Cerebellar nuclear complex (tissue), 1 donor: ENCODE measurements at places on chromosomes 2 and 18.

DNA sequence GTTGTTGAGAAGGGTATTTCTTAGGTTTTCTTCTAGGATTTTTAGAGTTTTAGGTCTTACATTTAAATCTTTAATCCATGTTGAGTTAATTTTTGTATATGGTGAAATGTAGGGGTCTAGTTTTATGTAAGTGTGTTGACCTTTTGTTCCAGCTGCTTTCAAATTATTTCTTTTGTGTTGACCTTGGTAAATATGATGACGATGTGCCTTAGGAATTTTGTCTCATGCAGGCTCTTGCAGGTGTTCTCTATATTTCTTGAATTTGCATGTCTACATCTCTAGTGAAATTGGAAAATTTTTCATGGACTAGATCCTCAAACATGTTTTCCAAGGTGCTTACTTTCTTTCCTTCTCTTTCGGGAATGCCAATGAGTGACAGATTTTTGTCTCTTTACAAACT lies 1609.3 kb upstream of the ZEB2 start:
- no peak for DNase-seq

DNA sequence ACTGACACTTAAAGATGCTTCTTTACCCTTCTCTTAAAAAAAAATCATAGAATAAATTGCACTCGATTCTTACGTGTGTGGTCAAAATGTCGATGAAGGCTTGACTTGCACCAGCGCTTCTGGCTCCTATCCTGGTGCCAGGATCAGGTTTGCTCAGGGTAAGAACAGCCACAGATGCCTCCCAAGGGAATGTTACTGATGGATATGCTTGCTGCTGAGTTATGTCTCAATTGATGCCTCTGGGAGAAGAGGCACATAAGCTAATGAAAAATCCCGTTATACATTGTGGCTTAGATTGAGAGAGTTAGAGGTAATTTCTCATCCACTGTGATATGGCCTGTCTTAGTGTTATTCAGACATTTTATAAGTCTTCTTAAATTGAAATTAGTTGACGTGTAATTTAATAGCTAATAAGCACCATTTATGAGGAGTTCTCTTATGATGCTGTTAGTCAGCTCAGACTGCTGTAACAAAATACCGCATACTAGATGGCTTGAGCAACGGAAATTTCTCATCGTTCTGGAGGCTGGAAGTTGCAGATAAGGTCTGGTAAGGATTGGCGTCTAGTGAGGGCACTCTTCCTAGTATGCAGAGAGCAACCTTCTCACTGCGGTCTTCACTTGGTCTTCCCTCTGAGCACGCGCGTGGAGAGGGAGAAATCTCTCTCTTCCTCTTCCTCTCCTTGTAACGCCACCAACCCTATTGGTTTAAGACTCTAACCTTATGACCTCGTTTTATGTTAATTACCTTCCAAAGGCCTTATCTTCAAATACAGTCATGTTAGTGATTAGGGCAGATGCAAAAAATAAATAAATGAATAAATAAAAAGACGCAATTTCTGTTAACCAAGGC lies 116.6 kb upstream of the NOSTRIN start:
- no peak for DNase-seq

DNA sequence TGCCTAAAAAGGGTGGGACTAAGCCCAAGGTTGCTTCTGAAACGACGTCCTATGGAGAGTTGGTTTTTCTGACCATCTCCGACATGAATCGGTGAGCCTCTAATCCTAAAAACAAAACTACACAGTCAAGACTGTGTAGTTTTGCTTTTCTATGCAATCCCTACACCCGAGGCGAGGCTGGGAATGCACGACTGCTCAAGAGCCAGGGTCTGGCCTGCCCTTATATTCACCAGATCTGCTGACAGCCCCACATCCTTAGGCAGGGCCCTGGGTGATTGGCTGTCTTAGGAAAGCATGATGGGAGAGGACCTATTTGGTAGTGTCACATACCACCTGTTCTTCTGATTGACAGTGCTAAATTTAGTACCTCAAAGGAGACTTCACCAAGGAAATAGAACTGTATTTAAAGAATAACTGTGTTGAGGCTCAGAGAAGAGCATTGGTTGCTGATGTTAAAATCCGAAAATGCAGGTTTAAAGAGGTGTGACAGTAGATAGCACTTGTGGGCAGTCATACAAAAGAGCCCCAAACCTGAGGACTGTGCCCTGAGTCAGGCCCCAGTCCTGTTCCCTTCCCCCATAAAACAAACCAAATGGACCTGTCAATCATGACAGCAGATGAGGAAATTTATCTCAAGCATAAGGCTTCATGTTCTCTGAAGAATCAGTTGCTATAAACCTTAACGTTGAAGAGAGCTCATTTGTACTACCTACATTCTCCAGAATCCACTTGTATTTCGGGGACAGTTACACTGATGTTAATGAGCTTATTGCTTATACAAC lies at the start of gene TTN:
TTN (minus strand) TSS at position 197 of the 782 bp plus-strand sequence. CDS start 2,781 bp downstream, outside the sequence.
- DNase-seq: no peak

- no peak for DNase-seq
Measured at GRCh38 chr2:208638059-208638458, 231.5 kb downstream of the PTH2R start.

GRCh38 chr18:25251068-25251467 lies 100.9 kb downstream of the ZNF521 start:
- DNase-seq: no peak

DNA sequence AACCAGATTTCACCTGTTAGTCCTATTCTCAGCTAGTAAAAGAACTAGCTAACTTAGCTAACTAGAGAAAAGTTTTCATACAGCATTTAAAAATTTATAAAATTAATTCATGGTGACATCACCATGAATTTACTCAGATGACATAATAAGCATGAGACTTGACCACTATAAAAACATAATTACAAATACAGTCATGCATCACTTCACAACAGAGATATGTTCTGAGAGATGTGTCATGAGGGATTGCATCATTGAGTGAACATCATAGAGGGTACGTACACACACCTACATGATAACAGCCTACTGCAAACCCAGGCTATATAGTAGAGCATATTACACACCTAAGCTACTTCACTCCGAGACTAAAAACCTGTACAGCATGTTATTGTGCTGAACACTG lies 481.3 kb upstream of the CHAC2 start:
- no peak for DNase-seq

DNA sequence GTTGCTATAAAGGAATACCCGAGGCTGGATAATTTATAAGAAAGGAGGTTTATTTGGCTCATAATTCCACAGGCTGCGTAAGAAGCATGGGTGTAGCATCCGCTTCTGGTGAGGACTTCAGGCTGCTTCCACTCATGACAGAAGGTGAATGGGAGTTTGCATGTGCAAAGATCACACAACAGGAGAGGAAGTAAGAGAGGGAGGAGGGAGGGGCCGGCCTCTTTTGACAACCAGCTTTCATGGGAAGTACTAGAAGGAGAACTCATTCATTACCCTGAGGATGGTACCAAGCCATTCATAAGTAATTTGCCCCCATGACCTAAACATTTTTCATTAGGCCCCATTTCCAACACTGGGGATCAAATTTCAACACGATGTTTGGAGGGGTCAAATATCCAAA lies 386.8 kb upstream of the NETO1 start:
- no peak for DNase-seq

DNA sequence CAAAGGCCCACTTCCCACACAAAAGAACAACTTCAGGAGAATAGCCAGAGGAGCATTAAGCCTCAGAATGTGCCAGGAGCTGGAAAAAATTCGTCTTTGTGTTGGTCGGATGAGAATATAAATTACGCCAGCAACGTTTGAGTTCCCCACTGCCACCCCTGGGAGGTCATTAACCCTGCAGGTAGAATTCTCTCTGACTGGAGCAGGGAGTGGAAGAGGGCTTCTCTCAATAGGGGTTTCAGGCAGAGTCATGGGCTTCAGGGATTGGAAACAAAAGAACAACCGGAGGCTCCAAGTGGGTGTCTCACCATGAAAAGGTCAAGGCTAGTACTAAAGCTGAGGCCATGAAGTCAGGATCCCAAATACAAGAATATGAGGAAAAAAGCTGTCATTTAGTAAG lies 69.0 kb upstream of the DDX18 start:
- DNase-seq: no peak

- no peak for DNase-seq
Measured at GRCh38 chr18:46424898-46425297, 232.1 kb downstream of the LOXHD1 start.

DNA sequence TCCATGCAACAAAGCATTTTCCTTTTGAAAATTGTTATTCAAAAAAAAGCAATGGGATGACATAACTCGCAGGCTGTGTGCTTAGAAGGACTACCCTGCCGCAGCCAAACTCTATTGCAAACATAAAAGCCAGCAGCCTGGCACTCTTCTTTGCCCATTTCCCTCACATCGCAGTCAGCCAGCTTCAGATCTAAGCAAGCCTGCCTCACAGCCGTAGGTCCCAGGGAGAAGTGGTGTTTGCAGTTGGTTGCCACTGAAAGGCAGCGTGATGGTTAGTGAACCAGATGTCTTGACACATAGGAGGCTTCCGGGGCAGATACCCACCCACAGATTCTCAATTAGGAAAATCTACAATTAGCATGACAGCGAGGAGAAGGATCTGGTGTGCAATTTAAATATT lies 655.2 kb downstream of the RNF144A start:
- DNase-seq: no peak

DNA sequence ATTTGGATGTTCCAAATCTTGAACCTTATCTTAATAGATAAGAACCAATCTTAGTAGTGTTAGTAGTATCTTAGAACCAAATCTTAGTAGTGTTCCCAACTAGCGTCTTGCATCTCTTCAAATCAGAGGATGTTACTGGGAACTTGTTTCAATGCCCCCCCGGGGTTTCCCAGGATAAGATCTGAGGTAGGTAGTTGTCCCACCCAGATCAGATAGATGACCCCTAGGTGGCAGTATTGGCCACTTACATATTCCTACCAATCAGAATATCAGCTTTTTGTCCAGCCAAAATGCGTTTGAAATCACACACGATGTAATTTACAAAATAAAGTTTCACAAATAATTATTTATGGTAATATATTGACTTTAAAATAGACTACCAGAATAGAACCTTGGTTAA lies 314.8 kb downstream of the MBD2 start:
- DNase-seq: no peak

DNA sequence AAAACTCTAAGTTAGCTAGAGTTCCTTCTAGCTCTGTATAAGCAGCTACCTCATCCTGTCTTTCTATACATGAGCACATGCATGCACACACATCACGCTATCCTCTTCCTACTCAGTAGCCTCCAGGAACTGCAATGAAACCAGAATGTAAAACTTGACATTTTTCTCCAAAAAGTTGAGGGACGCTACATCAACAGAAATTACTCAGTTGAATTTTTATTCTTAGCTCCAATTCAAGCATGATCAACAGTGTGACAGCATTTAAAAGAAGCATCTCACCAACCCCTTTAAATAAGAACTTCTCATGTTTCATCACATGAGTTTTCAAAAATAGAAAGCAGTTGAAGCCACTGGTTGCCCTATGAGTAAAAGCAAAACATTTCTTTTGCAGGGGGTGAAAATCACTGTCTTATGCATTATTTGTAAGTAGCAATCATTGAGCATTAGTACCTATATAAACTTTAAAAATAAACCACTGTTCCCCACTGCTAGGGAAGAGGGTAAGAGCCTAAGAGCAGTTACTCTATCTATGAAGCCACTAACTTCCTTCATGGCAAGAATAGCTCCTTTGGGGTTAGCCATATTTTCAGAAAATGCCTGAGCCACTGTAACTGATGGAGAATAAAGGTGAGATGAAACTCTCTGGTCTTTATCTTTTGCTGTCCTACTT lies 77.9 kb upstream of the ARL5A start:
- DNase-seq: no peak

DNA sequence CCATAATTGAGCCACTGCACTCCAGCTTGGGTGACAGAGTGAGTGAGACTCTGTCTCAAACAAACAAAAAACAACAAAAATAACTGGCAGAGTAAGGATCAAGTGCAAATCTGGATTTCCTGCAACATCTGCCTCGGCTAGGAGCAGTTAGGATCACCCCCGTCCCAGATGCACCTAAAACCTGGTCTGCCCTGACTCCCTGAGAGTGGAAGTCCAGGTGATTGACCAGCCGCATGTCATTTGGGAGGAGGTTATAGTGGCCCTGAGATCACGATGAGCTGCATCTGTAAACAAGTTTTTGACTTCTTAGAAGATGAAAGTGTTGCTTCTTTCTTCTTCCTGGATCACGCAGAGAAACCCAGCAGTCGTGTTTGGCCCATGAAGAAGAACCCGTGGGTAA lies 5.0 kb upstream of the ESPNL start:
- DNase-seq: no peak

- DNase-seq: no peak
Measured at GRCh38 chr2:54770211-54770610, 46.7 kb downstream of the EML6 start.

DNA sequence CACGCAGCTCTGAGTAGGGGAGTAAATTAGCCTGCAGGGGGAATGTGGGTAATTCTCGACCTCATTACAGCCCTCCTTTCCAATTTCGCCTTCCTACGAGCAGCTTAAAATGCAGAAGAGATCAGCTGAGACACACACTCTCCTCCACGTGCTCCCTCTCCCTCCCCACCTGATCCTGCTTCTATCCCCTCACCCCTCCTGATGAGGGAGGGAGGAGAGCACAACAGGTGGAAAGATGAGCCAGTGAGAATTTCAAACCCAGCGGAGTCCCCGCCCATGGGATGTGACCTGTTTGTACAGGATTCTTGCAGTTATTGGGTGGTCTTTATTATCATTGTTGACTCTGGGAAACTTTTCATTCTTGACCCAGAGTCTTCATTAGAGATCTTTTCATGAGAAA lies 35.5 kb downstream of the DDX18 start:
- no peak for DNase-seq

- no peak for DNase-seq
Measured at GRCh38 chr2:18922276-18922675, 332.9 kb upstream of the NT5C1B start.

DNA sequence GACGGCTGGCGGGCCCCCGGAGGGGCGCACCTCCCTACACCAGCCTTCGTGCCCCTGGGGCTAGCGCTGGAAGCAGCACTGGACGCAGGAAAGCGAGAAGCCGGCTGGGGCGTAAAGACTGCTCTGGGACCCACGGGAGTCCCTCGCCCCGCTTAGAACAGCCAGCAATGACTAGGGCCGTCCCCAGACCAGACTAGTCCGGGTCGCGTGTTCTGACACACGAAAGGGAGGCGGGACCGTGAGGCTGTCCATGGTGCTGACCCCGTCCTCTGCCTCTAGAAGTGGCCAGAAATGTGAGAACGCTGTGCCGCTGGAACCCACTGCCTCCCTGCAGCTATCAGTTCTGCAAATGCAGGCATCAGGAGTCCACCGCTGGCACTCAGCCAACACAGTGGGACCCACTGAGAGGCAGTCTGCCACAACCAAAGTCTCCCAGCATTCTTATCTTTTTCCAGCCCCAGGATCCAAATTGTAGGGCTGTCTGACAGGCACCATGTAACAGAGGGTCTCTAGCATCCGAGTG lies at the start of gene UCN:
UCN (minus strand) TSS at position 87 of the 523 bp plus-strand sequence. CDS start 550 bp downstream, outside the sequence.
- no peak for DNase-seq
